Amniotic stem cell (primary cell): ENCODE measurements at places on chromosomes 11 and 22.

DNA sequence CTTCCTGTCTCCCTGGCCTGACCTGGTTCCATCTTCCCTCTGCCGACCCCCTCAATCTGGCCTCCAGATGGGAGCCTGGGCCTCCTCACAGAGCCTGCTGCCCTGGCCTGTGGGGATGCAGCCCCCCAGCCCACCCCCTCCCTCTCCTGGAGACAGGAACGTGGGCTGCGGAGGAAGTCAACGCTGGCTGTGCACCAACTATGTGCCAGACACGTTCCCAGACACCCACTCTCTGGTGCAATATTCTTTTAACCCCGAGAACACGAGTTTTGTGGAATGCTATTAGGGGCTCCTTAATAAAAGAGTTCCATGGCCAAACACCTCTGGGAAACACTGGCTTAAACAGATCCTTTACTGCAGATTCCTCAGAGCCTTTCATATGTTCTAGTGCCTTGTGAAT, 15.9 kb downstream of the WNT11 start:
- no peak for DNase-seq

DNA sequence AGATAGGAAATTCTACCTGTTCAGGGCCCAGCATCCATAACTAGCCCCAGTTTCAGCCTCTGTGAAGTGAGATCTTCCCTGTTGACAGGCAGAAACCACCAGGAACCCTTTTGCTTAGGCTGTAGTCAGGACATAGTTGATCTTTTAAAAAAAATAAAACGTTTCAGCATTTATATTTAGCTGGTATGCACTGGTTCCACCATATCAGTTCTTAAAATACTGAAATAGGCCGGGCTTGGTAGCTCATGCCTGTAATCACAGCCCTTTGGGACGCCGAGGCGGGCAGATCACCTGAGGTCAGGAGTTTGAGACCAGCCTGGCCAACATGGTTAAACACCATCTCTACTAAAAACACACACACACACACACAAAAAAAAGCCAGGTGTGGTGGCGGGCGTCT, 35.3 kb downstream of the GALNT18 start:
- DNase-seq, result no peak

- DNase-seq, result no peak
Observed at GRCh38 chr11:10320736-10321465, 16.0 kb downstream of the ADM start.

- no peak for DNase-seq
Observed at GRCh38 chr11:124874571-124875255, 9.5 kb downstream of the ROBO3 start.

DNA sequence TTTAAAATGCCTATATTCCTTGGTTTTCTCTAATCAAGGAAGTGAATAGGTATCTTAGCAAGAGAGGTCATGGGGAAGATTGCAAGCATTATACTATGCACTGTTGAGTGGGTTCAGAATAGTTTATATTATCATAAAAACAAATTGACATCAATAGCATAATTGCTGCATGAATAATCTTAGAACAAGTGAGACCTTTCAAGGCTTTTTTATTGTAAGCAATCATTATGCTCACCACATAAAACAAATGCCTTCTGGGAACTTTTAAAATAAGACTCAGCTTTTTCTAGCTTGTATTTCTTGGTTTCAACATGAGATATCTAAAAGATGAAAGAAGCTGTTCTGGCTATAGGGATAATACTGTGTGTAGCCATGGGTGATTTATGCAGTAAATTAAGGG, 135.6 kb upstream of the ZC3H12C start:
- DNase-seq, result no peak
